Smooth muscle cell of the brain vasculature (primary cell): ENCODE measurements at places on chromosomes 13 and 19.

DNA sequence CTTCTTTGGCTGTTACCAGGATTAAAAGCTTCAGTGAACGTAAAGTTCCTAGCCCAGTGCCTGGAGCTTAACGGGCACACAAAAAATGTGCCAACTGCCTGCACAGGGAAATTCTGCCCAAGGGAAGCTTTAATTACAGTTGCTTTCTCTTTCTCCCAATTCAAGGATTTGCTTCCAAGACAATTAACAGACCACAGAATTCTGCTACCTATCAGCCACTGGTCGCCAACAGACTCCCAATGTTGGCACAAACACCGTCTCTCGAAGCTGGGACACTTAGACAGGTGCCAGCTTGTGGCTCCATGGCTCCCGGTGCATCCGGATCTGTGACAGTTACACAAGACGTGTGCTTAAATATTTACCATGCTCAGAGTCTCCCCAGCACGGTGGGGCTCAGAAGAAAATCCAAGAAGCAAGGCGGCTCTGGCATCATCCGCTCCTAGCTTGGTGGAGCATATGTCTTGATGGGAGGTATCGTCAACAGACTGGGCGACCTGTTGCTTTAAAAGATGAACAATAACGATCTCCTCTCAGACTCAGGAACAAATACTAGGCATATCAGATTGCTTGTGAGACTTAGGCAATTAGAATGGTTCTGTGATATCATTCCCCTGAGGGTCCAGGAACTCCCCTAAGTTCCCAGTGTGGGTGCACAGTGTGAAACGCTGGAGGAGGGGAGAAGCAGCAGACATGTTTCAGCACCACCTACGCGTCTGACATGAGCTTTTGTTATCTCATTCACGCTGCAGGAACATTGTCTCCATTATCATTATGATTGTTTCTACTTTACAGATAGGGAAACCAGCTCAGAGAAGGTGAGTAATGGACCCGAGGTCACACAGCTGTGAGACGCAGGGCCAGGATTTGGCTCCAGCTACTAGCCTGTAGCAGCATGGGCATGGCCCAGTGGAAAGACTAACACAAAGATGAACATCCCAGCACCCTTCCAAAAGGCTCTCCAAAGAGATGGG is 61.6 kb downstream of the ALOX5AP start:
- no peak for DNase-seq

DNA sequence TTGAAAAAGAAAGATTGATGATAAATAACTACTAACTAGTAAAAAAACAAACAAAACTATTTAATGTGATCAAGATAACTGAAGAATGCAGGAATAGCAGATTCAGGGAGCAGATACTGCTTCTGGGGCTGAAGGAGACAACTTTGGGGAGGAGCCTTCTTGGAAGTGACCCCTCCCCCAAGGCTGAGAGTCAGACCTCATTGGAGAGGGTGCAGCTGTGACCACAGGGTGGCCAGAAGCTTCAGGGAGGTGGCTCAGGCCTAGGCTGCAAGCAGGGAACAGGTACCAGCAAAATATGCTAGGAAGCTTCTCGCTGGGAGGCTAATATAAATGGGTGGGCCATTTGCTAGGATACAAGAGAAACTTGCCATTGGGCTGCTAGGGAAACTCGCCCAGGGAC is 149.9 kb downstream of the MYO16 start:
- no peak for DNase-seq

GRCh38 chr19:15015946-15016542 is 33.2 kb upstream of the CASP14 start:
- DNase-seq: no peak

DNA sequence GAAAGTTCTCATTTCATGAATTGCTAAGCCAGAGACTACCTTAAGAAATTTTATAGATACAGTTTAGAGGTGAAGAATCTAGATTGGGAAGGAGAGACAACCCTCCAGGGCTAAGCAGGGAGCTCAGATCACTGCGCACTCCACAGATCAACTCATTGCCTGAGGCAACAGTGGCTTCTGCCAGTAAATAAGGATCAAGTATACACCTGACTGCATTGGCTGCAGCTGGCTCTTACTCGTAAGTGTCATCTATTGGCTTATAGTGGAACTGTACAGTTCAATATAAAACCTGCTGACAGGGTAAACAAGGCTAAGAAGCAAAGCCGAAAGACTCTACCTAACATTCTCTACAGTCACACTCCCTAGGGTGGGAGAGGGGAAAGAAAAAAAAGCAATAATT is 18.0 kb upstream of the C1QTNF9B start:
- DNase-seq: no peak

DNA sequence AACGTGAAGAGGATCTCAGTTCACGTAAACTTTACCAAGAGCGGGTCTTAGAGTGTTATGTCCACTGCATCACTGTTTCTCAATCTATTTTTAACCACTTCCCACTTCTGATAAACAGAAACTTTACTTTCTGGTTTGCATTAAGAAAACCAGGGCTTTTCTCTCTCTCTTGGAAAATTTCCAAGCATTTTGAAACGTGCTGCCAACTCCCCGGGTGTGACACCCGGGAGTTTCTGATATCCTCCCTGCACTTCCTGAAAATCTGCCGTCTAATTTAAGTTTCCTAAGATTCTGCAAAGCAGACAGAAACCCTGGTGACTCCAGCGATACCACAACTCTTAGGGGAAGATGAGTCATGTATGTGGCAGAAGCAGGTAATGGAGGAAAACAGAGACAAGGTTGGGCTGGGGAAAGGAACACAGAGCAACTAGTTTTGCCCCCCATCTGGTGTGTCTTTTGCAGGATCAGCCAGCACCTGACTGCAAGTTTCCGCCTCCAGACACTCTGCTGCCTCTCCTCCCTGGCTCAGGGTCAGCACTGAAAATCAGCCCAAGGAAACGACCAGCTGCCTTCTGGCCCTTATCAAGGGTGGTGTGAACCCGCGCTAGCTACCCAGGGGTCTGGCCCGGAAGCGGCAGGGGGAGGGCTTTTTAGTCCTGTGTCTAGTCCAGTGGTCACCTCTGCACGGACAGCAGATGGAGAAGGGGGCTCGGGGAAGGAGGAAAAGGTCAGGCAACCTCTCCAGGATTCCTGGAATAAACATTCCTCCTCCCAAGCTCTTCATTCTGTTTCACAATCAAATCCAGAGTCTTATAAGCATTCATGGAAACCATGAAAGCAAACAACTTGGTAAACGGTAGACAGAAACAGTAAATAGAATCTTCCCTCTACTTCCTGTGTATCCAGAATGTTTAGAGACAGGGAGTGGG is 11.3 kb upstream of the FFAR2 start:
- no peak for DNase-seq

GRCh38 chr19:1826557-1827521 is 14.8 kb upstream of the ATP8B3 start:
- DNase-seq: no peak

- no peak for DNase-seq
These were observed 11.2 kb downstream of the CEBPA start for GRCh38 chr19:33290956-33291622.

GRCh38 chr13:43379738-43380137 is 356.4 kb downstream of the DNAJC15 start:
- no peak for DNase-seq

- no peak for DNase-seq
These were observed 493.4 kb upstream of the PCDH20 start for GRCh38 chr13:61908906-61909615.

DNA sequence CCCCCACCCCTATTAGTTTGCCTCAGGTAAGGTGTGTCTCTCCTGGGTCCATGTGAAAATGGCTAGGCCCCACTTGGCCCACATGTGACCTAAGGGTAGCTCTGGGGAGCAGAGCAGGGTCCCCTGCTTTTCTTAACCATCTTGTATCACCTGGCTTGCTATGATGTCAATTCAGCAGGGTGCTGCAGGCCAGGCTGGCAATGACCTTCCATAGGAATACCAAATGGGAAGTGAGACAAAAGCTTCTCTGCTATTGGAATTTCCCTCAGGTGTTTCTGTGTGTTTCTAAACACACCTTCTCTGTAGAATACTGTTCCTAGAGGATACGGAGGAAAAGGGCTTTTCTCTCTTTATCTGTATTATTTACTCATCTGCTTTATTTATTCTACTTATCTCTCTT is 35.7 kb upstream of the DACH1 start:
- no peak for DNase-seq

- no peak for DNase-seq
These were observed 925.9 kb upstream of the SLITRK6 start for GRCh38 chr13:86725105-86725504.

DNA sequence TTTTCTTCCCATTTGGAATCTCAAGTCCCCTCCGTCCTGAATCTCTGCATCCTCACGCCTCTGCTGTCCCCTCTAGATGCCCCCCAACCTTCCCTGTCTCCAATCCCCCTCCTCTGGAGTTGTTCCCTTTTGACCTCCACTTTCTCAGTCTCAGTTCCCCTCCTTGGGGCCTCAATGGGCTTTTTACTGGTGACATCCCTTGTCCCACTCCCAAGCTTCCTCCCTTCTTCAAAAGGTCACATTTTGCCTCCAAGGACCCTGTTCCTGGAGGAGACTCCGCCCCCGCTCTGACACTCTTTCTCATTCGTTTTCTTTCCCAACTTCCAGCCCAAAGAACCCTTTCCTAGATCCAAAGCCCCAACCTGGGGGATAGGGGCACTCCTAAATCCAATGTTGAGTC is 1.0 kb downstream of the AP2S1 start:
- no peak for DNase-seq

- DNase-seq: no peak
These were observed 25.3 kb downstream of the TPT1 start for GRCh38 chr13:45315520-45316167.
